GM12878 (cell line): ENCODE measurements at places on chromosomes 6 and 20. TPM values are rescaled to one million over a fixed set of nuclear protein-coding genes. Genes with fewer than 3 reads are reported as not detected.
A peak's percentile ranks its signal among the peaks of the same experiment; 100 is the strongest.

- no peak for DNase-seq
Measured at GRCh38 chr20:6200092-6200491, 77.3 kb upstream of the FERMT1 start.

DNA sequence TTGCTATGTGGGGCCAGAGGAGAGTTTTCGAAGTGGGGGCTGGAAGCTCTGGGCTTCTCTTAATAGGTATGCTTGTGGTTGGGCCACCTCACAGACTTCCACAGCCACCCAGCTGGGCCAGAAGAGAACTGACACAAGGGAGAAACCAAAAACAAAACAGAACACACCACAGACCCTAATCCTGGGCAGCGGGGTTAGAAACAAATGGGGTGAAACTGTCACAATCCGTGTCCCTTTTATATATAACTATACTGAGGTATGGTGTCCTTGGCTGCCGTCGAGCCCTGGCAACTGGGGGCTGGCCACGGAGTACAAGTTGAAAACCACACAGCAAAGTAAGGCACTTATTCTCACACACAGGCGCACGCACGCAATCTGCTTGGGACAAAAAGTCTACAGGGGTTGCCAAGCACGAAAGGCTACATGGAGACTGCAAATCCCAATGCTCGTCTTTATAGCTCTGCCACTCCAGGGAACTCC, 78.3 kb downstream of the TRAM2 start:
- DNase-seq = peak; percentile 74

Gene PLA2G7
- total RNA-seq = not detected in 2 replicates

Gene NOX3
- total RNA-seq = not detected in 2 replicates

DNA sequence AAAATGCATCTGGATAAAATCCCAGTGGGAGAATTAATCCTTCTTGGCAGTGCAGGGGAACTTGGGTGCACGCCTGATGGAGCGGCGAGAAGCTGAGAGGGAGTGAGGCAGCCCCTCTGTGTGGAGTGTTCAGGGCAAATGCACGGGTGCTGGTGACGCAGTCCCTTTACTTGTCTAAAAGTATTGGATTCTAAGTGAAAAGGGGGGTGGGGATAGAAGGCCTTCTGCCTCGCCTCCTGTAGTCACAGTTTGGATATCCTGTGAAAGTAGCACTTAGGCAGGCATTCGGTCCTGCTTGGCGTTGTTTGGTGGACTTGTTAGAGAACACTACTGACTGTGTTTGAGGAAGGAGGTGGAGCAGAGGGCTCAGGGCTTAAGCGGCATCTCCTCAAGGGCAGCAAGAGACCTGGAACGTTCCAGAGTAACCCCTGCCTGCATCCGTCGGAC, 39.3 kb downstream of the PHACTR3 start:
- DNase-seq = no peak

DNA sequence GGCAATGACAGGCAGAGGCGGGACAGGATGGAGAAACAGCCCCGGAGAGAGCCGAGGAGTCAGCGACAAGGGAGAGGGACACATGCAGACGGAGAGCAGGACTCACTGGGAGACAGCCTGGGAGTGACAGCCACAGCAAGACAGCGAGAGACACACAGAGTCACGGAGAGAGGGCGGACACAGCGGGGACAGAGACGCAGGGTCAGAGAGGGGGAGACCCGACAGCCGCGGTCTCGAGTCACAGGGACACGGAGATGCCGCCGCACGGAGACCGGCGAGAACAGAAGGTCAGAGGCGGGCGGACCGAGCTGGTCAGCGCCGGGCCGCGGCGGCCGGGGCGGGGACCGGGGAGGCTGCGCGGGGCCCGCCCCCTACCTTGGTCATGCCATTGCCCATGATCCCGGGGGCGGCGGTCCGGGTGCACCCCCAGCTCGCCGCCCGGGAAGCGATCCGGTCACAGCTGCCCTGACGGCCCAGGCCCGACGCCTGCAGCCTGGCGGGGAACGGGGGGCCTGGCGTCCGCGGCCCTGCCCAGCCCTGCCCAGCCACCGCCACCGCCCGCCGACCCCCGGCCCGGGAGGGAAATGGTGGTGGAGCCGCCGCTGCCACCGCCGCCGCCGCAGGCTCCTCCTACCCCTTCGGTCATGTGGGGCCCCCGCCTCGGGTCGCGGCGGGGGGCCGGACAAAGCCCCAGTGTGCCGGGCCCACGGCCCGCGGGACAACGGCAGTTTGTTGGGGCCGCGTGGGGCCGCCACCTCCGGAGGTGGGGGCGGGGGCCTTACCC, at the start of the genes DUSP15 and TTLL9:
Gene DUSP15 (minus strand): TSS at position 586 of the 784 bp plus-strand sequence. CDS start 190 bp downstream, at position 396.
Gene TTLL9 (plus strand): TSS at position 693 of the 784 bp plus-strand sequence. CDS start 493 bp downstream, outside the sequence.
- DNase-seq = no peak

DNA sequence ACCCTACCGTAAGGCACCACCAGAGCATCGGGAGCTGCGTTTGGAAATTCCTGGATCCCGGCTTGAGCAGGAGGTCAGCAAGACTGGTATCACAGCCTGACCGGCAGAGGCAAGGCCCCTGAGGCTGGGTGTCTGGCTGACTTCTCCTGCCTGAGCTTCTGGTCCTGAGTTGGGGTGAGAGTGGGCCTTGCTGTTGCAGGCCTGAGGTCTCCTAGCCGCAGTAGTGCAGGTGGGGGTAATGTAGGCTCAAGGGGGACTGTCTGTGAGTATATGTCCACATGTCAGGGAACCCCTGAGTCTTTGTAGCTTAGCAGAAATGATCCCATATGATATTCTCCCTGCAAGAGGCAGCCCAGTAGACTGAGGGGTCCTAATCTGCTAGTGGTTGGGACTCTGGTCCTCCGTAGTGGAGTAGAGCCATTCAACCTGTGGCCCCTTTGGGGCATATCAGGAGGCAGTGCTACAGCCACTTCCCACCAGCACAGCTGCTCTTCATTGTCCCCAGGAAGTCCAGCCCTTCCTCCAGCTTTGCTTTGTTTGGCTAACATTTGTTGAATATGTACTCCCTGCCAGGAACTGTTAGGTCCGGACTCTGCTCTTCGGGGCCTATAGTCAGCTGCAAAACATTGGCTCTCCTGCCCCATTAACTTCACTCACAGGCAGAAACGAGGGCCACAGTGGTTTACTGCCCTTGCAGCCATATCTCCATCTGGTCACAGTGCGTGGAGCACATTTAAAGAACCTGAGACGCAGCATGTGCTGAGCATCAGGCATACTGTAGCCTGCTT, 10.9 kb downstream of the LRRC73 start:
- no peak for DNase-seq

- no peak for DNase-seq
Measured at GRCh38 chr6:36985417-36985807, 584 bp downstream of the MTCH1 start.

Gene VSX1
- not detected in 2 replicates for total RNA-seq

Gene DEF6
- 58.1 and 66.3 TPM in 2 replicates for total RNA-seq

DNA sequence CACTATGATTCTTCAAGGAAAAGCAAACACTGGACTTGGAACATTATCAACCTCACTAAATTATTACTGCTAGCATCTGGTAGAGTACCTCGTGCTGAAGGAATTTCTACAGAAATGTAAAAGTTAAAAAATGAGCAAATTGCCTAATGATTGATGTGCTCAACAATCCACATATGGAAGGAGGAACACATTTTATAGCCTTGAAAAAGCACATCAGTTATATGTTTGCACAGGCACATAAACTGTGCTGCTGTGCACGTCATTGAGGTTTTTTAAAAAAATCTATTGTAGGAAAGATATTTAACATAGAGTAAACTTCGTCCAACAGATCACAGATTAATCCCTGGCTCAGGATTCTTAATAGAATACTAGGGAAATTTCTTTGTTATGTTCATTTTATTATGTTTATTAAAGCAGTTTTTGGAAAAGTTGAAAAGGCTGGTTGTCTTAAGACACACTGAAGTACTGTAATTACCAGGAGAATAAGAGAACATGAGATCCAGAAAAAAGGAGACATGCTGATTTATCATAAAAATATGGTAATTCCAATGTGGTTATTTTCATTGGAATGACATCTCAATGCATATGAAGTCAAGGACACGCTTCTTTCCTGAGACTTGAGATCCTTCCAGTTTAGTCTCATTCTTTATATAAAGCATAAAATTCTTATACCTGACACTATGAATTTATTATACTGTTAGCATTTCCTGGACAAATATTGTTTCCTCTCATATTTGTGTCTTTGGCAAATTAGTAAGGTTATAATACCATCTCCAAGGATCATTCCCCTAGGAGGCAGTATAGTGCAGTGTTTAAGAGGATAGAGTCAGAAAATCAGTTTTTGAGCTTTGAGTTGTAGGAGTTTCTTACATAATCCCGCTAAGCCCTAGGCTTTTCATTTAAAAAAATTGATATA, 511.1 kb downstream of the TENT5A start:
- no peak for DNase-seq

Gene UFL1
- total RNA-seq = 20.7 and 21.5 TPM in 2 replicates

DNA sequence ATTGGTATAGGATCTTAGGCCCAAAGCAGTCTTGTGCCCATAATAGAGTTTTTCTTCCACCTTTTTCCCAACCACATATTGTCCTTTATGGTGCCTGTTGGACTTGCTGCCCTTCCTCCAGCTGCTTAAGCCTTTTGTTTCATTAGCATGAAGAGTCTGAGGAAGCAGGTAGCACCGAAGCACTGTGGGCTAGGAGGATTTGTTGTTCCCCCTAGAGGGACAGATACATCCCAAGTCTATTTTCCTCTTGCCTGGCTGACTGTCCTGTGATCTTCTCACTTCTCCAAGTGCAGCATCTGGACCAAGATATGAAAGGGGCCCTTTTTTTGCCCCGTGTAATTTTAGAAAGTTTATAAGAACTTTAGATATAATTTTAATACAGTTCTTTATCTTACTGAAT, 50.7 kb upstream of the COL10A1 start:
- DNase-seq = no peak

DNA sequence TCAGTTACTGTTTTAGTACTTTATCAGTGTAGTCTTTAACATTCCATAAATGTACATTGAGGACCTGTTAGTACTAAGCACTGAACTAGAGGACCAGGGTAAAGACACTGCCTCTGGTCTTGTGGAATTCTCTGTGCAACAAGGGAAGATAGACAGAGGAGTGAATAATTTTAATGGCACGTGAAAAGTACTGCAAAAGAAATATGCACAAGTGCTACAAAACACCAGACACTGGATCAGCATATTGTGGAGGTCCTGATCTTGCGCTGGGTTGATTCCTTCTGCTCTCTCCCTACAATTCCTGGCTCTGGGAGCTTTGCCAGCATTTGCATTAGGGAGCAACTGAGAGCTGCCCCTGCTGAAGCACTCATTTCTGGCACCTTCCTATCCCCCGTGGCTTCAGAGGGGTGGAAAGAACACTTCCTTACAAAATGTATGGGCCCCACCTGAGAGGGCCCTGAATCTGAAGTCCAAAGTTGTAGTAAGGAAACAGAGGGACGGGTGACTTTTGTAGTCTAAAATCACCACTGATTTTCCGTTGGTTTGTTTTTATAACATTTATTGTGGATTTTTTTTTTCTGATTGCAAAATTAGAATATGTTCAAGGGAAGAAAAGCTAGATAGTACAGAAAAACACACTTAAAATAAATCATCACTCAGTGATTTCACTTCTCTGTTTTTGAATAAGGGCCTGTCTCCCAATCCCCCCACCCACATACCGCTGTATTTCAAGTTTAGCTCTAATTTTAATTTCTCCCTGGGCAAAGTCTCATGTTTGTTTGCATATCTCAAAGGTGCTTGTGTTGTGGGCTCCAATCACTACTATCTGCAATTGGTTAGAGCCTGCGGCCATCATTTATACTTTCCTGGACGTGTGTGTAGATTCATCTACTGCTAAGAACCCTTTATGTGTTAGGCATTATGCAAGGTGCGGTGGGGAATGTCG, 4.9 kb downstream of the PKIG start:
- no peak for DNase-seq

Gene GNMT
- total RNA-seq = 0.74 and 1.2 TPM in 2 replicates

DNA sequence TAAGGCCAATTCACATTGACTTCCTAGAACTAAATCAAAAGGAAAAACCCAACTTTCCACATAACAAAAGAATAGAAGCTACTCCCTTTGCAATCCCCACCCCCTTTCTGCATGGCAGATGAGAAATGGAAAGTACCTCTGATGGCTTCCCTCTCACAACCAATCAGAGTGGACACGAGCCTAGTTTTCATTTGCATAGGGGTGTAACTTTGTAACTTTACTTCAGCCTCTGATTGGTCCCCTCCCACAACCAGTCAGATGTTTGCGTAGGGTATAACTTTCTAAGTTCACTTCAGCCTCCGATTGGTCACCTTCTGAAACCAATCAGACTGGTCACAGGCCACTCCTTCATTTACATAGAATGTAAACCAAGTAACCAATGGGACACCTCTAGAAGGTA, 328.5 kb downstream of the CDH26 start:
- DNase-seq = no peak

Gene SSTR4
- not detected in 2 replicates for total RNA-seq

Gene ATP6V1G2
- 2.5 and 3.5 TPM in 2 replicates for total RNA-seq

GRCh38 chr6:10425176-10425974, 10.5 kb upstream of the TFAP2A start:
- DNase-seq = no peak

DNA sequence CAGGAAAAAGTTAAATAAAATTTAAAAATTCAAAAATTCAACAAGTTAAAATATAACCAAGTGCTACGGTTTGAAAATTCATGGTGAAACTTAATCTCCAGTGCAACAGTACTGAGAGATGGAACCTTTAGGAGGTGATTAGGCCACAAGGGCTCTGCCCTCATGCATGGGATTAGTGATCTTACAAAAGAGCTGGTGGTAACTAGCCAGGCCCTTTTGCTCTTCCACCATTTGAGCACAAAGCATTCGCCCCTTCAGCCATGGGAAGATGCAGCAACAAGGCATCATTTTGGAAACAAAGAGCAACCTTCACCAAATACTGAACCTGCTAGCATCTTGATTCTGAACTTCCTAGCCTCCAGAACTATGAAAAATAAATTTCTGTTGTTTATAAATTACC, 80.9 kb downstream of the RNGTT start:
- DNase-seq = no peak

DNA sequence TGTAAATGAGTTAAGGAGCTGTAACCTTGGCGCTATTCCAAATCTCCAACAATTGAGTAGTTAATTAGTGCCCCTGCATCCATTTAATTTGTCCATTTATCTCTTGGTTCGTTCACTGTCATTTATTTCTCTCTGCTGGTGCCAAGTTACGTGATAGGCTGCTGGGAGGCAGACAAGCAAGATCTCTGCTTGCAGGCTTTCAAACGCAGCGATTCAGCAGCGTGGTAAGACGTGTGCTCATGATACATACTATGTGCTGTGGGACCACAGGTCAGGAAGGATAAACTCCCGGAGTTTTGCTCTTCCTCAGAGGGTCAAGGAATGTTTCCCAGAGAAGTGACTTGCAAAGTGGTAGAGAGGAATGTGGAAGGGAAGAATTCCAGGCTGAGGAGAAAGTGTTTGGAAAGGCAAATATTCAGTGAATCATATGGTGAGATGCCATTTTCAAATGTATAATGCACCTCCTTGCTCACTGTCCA, 46.4 kb downstream of the UTRN start:
- no peak for DNase-seq

DNA sequence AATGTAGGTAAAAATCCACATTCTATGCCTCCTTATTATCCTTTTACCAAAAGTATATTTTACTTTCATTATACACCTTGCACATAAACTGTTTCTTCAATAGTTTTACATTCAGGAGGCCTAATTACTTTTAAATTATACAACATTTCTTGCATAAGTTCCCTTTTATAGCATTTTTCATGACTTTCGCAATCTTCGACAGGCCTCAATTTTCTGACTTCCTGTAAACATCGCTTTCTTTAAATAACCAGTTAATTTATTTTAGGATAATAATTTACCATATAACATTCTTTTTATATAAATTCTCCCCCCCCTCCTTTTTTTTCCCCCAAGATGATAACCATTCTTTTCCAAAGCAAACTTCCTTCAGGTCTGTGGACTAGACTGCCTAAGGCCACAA, 9.2 kb downstream of the SLC35A1 start:
- no peak for DNase-seq

Gene CRISP3
- not detected in 2 replicates for total RNA-seq
